SK-N-SH (cell line): ENCODE measurements at places on chromosomes 5 and 9.
A peak's percentile ranks its signal among the peaks of the same experiment; 100 is the strongest.

GRCh38 chr5:1448511-1449011 lies 3.3 kb upstream of the SLC6A3 start:
- no peak for DNase-seq

DNA sequence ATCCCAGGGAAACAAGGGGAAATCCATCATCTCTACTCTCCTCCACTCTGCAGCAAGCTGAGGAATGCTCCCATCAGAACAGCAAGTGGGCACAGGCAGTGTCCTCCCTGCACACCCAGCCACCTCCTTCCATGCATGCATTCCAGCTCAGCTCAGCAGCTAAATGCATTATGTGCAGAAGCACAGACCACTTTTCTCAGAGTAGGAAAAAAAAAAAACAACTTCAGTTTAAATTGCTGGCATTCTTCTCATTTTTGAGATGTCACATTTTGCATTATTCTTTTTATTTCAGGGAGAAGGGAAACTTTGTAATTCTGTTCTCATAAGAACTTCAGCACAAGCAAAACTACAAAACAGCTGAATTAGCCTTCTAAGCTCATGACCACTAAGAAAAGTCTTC lies 312.2 kb downstream of the SEMA5A start:
- DNase-seq: no peak

GRCh38 chr5:85109616-85110015 lies 724.9 kb upstream of the EDIL3 start:
- DNase-seq: no peak

GRCh38 chr9:78407636-78408312 lies 110.8 kb downstream of the PSAT1 start:
- DNase-seq: no peak

- DNase-seq: no peak
Observed at GRCh38 chr5:31362529-31362900, 169.0 kb downstream of the CDH6 start.

GRCh38 chr9:7980691-7981289 lies 181.2 kb upstream of the DMAC1 start:
- DNase-seq: no peak

- DNase-seq: peak; percentile 51
Observed at GRCh38 chr9:32968101-32969011, 33.1 kb downstream of the APTX start.

GRCh38 chr9:85521371-85522197 lies 220.2 kb downstream of the AGTPBP1 start:
- DNase-seq: no peak

GRCh38 chr9:135971892-135972291 lies 10.7 kb upstream of the UBAC1 start:
- no peak for DNase-seq

DNA sequence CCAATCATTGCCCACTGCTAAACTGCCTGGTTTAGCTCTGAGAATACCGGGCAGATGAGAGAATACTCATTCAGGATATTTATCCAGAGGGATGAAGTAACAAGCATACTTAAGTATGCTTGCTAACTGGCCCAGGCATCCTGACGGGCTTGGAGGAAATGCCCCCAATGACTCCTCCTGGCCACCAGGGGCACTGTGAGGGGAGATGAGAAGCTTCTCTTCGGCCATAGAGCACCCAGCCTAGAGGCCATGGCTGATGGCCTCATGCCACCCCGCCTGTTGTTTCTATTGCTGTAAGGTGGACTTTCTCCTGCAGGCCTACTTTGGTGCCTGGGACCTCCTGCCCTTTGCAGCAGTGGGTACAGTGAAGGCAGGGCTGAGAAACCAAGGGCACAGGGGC lies 134.5 kb upstream of the FSTL4 start:
- DNase-seq: peak; percentile 41

DNA sequence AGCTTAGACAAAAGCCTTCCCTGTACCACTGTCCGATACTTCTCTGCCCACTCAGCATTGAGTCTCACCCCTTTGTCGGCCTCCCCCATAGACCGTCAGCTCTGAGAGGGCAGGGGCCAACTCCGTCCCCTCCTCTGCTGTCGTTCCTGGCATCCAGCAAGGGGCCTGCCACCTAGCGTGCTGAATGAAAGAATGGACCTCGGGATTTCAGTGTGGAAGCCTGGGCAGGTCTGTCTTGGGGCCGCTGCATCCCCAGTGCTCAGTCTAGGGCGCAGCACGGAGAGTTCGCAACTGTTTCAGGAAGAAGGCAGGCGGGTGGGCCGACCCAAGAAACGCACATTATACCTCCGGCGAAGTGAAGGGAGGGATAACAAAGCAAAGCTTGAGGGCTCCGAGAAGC lies 1.5 kb upstream of the TOR1B start:
- DNase-seq: no peak

DNA sequence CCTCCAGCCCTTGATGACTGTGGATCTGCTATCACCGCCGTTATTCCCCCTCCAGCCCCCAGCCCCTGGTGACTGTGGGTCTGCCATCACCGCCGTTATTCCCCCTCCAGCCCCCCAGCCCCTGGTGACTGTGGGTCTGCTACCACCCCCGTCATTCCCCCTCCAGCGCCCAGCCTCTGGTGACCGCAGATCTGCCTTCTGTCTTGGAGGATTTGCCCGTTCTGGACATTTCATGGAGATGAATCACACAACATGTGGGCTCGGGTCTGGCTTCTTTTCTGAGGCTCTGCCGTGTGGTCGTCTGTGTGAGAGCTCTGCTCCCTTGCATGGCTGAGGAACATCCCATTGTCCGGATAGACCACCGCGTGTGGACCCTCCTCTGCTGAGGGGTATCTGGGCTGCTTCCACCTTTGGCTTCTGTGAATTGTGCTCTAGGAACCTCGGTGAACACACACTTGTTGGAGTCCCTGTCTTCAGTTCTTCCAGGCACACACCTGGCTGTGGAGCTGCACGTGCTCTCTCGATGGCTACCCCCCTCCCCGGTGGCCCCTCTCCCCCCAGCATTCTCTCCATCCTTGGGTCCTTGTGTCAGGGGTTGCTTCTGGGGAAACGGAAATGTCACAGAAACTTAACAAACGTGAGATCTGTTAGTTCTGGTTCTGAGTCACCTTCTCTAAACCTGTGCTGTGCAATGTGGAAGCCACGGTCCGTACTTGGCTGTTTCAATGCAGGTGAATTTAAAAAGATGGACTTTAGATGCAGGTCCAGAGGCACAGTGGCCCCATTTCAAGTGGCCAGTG lies 105.3 kb upstream of the COL5A1 start:
- no peak for DNase-seq

- DNase-seq: peak; percentile 77
Observed at GRCh38 chr5:154756868-154757813, 2.0 kb downstream of the LARP1 start.

GRCh38 chr9:70257991-70258691 lies 637 bp upstream of the SMC5 start:
- peak; percentile 30 for DNase-seq

GRCh38 chr9:70160686-70161600 lies 97.8 kb upstream of the SMC5 start:
- DNase-seq: no peak

GRCh38 chr9:79134654-79135053 lies 437.1 kb upstream of the TLE4 start:
- no peak for DNase-seq

DNA sequence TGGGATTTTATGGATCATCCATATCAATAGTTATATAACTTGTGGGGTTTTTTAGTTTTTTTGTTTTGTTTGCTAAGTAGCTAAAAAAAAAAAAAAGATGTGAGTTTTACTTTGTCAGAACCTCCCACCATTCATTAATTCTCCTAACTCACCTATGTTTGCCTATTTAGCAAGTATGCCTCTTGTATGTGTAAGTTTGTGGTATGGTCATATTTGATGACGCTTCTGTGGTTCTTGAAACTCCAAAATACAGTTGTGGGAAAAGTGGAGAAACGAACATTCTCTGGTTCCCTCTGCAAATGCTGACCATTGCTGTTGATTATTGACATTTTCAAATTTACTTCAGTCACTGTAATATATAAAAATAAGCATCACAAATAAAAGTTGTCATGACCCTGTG lies 75.7 kb downstream of the PBX3 start:
- no peak for DNase-seq

DNA sequence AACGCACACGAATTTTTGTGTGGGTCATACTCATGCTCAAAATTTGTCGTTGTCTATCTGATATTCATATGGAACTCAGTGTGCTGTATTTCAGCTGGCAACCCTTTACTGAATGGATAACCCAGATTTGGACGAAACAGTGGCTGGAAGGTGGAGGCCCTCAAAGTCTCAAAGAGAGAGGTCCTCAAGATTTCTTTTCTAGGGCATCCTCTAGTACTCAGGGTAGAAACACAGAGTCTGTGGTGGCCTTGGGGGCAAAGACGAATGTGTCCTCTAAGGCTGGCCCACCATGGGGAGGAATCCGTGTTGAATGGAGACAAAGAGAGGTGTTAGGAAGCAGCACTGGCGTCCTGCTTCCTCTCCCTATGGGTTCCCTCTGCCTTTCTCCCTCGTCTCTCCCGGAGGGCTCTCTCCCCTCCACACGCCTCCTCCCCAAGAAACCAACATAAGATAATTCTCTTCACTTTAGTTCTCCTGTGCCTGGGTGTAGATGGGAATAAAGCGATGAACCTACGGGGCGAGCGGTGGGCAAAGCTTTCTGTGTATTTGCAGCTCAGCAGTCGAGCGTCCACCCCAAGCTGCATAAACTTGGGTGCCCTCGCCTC lies 333.7 kb downstream of the CWC27 start:
- DNase-seq: no peak

DNA sequence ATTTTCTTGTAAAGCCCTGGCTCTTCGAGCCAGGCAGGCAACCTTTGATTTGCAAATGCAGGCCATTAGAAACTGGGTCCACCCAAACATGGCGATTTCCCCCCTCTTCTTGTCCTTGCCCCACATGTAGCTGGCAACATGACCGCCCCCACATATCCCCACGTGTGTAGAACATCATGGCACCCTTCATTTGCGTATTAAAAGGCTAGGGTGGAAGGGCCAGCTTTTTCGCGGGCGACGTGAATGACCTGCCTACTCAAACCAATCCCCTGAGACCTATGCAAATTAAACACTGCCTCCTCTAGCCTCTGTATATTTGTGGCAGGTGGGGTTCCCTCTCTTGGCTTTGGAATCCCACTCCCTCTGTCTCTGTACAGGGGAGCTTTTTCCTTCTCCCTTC lies 107.0 kb upstream of the CLINT1 start:
- DNase-seq: no peak

DNA sequence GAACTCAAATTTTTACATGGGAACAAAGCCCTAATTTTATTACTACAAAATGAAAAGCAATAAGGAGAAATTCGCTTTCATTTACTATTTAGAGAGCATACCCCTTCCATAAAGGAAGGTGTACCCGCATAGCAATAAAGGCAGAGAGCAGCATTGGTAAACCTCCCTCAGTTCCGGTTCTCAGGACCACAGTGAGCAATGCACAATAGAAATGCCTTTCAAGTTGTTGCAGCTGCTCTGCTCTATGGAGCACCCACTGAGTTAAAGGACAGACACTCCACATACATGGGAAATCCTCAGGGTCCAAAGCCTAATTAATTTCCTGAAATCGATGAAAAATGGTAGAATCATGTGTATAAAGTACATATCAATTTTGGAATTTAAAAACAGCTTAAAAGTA lies 89.9 kb upstream of the MPDZ start:
- DNase-seq: no peak

DNA sequence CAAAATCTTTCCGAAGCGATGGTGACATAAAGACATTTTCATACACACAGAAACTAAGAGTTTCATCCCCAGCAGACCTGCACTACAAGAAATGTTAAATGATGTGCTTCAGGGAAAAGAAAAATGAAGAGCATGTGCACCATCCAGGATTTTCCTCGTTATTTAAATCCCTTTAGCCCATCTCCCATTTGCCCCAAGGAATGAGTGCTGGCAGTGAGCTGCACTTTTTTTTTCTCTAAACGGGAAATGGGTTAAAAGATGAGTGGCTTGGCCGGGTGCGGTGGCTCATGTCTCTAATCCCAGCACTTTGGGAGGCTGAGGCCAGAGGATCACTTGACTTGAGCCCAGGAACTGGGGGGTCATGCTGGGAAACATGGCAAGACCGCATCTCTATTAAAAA lies 6.8 kb upstream of the LRRC14B start:
- DNase-seq: no peak

GRCh38 chr9:123081824-123082223 lies 48.4 kb downstream of the GPR21 start:
- DNase-seq: peak; percentile 25

- DNase-seq: no peak
Observed at GRCh38 chr5:1724822-1725602, 74.6 kb downstream of the MRPL36 start.
